ENCODE measurements at places on chromosomes 2 and 18.

- DNase-seq, result no peak
These were observed 209.9 kb downstream of the TDRD15 start for GRCh38 chr2:21333684-21334083.

DNA sequence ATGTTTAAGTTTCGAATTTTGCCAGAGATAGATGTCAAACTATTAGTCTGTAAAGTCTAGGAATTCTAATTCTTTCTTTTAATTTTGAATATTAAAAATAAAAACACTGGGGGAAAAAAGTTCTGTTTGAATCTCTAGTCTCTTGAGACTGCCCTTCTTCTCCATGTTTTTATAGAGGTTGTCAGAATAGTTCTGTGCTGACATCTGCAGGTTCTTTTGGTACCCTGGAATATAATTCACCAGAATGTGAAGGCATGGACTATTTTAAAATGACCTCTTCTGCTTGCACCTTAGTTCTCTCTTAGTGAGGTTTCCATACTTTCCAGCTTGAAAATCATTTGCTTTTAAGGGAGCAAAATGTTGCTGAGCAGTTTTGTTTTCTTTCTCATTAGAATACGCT is 121.0 kb upstream of the MSTN start:
- DNase-seq, result no peak

DNA sequence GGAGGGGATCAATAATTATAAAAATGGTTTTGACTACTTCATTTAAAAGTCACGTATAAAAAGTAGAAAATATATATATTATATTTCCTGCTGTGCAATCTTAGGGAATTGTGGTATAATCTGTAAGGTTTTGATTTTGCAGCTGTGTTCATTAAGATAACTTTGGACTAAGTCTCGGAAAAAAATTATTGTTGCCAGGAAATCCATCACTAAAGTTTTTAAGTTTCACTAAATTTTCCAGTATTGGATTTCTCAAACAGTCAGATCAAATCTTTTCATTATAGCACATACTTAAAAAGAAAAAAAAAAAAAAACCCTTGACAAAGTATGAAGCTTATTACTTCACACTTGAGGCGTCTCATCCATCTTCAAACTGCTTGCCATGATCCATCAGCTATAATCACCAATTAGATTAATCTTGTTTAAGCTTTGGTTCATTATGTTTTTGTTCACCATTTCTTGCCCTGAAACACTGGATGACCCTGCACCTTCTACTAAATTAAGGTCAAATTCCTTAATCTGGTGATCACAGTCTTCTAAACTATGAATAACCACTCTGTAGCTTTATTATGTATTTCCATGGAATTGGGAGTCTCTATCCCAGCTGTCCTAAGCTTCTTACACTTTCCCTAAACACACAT is 326.6 kb upstream of the COL3A1 start:
- no peak for DNase-seq

DNA sequence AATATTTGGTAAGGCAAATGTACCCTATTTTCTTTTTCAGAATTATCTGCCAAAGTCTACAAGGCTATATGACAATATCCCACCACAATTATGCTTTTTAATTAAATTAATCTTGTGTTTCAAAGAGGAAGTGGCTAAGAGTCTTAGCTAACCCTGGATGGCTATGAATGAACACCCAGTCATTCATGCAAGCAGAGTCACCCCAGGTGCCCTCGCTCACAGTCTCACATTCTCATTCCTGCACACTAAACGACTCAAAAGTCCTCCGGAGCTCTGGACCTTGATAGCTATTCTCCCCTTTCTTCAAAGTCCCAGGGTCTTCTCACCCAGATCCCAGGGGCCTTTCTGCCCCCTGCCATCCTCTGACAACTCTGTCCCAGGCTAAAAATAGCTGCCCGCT is 42.1 kb upstream of the MRPL19 start:
- DNase-seq, result no peak

DNA sequence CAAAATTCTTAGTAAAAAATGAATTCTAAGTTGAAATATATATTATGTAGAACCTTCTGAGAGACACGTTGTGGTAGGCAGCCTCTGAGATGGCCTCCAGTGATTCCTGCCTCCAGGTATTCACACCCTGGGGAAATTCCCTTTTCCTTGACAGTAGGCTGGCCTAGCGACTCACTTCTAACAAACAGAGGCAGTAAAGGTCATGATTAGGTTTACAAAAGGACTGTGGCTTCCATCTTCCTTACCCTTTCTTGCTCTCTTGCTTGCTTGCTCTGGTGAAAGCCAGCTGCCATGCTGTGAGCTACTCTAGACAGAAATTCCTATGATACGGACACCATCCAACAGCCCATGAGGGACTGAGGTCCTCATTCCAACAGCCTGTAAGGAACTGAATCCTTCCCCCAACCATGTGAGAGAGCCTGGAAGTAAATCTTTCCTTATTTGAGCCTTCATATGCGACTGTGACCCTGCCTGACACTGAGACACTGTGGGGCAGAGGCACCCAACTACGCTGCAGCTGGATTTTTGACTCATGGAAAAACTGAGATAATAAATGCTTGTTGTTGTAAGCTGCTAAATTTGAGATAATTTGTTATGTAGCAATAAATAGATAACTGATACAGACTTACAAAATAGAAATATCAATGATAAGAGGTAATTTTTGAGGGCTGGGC is 32.7 kb upstream of the SERTAD2 start:
- DNase-seq, result no peak

DNA sequence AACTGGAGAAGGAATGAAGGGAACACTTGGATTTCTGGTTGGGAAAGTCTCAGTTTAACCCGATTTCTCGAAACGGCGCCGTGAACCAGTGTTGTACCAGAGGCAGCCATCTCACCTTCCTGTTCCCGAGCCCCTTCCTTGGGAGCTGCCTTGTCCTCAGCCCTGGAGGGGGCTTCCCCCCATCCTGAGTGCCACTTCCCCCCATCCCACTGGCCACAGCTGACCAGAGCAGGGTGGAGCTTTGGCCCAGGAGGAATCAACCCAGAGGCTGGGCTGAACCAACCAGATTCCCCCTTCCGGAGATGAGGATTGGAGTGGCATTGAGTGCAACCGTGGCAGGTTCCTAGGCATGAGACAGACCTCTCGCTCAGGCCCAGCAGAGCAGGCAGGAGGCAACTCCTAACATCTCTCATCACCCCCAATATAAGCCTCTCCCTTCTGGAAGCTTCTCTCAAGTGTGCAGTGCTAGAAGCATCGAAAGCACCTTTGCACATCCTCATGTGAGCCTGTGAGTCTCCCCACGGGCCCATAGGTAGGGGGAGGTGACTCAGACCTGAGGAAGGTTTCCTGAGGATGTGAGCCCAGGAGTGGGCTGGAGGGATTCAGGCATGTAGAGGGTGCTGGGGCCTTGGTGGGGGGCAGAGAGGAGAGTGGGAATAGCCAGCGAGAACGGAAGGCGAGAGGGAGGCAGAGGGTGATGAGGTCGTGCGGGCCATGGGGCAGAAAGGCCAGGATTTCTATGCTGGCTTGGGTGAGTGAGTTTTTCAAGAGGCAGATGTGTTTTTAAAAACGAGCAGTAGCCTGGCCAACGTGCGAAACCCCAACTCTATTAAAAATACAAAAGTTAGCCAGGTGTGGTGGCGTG is 11.9 kb downstream of the NGEF start:
- DNase-seq, result no peak

GRCh38 chr2:118667964-118668363 is 179.5 kb downstream of the EN1 start:
- DNase-seq, result no peak

DNA sequence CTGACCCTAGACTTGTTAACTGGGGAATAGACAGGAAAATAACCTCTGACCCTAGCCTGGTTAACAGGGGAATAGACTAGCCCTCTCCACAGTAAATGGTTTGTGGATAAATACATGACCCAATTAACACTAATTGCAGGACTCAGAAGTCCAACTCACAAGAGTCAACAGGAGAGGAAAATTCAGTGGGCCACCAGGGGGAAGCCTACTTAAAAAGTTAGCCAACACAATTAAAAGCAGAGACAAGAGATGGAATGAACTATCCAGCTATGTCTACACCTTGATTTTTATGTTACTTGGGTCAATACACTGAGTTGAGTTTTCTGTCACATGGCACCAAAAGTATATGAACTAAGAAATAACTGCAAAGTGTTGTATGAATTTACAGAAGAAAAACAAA is 158.8 kb upstream of the SLC39A10 start:
- DNase-seq, result peak; percentile 50

DNA sequence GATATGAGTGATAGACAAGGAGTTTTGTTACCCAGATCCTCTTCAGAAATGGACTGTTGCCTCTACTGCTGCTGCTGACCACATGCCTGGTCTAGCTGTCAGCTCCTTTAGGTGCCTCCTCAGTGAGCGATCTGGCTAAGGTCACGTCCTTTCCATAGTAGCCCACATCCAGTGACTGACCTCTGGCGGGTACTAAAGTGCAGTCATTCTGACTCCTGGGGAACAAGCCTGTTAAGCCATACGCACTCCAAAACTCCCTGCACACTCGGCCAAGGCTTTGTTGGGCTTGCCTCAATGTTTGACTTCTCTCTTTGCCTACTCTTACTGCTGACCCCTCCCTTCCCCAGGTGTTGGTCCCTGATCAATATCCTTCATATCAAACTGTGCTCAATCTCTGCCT is 685.2 kb downstream of the IRS1 start:
- DNase-seq, result no peak

DNA sequence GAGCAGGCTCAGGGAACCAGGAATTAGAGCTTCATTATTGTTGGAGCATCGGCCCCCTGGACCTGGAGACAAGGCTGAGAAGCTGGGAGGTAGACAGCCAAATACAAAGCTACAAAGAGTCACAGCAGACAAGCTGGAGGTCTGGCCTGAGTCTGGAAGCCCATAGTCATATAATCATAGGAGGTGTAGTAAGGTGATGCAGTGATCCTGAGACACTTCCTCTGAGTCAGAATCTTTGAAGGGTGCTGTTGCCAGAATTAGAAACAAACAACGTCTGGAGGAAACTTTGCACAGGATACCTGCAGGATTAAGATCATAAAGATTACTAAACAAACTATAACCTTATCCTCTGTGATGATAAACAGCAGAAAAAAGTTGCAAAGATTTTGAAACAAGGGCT is 213.8 kb downstream of the DSC3 start:
- DNase-seq, result no peak

DNA sequence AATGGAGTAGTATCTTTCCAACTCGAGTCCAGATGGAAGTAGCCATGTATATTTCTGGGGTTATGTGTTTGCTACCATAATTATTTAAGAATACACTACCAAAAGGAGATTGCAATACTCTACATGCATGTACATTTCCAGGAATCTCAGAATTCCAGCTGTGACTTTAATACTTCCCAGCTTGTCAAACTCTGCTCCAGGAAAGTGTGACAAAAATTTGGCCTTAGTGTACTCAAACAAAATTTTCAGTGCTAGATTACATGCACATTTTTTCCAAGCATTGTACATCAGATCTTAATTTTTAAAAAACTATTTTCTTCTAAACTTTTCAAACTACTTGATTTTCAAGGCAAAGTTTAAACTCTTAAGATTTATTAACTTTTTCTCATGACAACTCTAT is 1791.6 kb downstream of the SUCLG1 start:
- no peak for DNase-seq

DNA sequence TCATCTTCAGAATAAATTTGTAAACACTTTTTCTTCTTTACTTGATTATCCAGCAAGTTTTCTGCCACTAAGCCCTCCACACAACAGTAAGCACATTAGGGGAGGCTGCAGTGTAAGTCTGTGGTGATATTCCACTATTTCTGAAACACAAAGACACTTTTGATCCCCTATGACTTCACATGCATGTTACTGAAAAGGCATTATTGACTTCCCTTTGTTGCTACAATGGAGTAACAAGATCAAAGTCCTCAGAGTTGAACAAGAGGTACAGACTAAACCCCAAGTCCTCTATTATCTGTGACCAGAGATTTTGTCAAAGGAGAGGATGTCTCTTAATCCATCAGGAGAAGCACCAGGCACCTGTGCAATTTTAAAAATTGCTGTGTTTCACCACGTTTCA is 157.9 kb downstream of the CD226 start:
- DNase-seq, result no peak

DNA sequence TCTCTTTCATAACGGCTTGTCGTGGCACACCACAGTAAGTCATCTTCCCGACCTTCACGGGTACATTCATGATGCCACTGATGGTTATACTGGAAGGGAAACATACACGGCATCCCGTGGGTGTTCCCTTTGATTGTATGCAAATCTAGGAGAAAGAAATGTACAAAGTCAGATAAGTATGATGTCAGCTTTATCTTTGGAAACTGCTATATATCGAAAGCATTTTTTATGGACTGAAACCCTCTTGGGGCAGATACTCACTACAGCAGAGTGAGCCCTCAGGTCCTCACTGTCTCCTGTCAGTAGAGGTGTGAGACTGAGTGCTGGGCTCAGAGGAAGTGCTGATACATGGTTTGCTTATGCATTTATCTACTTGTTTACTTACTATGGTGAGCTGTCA is 20.4 kb downstream of the PLA2R1 start:
- DNase-seq, result no peak

DNA sequence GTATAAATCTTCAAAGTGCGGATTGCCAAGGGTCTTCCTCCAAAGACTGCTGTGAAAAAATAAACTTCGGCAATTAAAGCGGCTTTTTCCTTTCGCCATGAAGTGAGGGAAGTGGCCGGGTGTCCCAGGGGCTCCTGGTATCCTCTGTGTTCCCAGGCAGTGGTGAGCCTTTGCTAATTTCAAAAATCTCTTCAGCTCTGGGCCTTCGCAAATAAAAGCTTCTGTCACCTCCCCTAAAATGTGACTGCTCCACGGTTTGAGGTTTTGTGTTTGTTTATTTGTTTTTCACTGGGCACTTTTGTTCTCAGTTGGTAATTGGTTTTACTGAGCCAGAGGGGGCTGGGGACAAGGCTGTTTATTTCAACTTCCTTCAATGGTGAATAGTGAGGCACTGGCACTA is 270.1 kb upstream of the POU3F3 start:
- DNase-seq, result no peak

DNA sequence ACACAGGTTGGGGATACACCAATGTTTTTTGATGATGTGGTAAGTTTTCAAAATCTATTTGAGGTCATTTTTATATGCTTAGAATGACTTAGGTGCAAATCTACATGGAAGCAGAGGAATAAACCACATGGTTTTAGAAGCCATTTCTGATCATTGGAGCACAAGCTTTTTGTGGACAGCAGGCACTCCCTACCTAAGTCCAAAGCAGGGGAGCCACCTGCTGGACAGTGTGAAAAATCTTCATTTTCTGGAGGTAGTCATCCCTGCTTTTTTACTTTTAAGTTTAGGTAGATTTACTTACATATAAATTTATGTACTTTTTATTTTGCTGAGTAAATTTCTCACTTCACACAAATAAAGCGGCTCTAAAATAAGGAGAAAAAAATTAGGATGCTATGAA is 323.2 kb downstream of the PLCL1 start:
- no peak for DNase-seq

GRCh38 chr2:26615336-26615859 is 25.8 kb downstream of the CIB4 start:
- DNase-seq, result no peak

- no peak for DNase-seq
These were observed 42.9 kb downstream of the CABYR start for GRCh38 chr18:24181806-24182205.

GRCh38 chr2:100109986-100110613 is 32.3 kb downstream of the AFF3 start:
- DNase-seq, result no peak

Measured in activated effector memory CD4-positive, alpha-beta T cell treated with Interleukin-2 at 50 U/mL for 16 hours (primary cell).